Heart right ventricle (tissue), 16 donors: ENCODE measurements at places on chromosomes 5 and 9.

- DNase-seq = no peak
Measured at GRCh38 chr5:35956429-35956828, 18.0 kb upstream of the CAPSL start.

- no peak for DNase-seq
Measured at GRCh38 chr9:78954286-78954685, 617.5 kb upstream of the TLE4 start.

GRCh38 chr5:88275581-88275980 lies 6.9 kb upstream of the TMEM161B start:
- no peak for DNase-seq

DNA sequence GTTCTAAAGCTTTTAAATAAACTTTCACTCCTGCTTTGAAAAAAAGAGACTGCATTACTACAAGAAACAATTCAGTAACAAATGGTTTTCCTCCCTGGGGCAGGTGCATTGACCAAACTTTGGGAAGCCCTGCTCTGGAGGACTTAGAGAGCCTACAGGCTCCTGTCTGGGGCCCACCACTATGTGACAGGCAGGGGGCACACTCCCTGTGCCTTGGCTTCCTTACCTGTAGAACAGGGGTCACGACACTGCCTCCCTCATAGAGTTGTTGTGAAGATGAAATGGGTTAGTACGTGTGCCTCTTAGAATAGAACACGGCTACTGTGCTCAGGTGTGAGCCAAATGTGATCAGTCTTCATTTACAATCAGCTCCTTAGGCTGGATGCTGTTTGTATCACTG lies 130.1 kb downstream of the GPBP1 start:
- DNase-seq = no peak

DNA sequence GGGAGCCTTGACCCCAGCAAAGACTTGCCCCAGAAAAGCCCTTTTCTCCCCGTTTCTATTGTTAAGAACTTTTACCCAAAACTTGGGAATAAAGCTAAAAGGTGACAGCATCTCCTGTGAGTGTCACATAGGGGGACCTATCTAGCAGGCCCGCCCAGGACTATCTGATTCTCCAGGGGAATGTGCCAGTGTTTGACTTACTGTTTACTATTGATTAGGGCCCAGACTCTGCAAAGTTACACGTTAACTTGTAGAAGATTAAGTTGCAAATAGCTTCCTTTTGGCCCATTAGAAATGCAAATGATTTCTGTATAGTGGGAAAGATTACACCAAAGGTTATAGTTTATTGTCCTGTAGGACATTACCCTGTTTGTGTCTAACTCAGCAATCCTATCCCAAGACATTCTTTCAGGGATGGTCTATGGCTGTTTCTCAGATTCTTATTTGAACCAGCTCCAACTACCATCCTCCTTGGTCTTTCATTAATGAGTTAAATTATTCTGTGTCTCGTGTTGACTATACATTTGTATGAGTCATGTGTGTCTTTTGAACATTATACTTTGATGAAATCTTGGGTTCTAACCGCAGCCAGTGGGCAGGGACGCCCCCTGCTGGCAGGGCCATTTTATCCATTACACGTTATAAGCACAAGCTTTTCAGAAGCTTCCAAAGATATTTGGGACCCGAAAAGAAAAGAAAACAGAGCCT lies 60.7 kb downstream of the HRH2 start:
- peak; percentile 65 for DNase-seq

GRCh38 chr9:98317134-98317857 lies 61.8 kb upstream of the TBC1D2 start:
- DNase-seq = no peak

DNA sequence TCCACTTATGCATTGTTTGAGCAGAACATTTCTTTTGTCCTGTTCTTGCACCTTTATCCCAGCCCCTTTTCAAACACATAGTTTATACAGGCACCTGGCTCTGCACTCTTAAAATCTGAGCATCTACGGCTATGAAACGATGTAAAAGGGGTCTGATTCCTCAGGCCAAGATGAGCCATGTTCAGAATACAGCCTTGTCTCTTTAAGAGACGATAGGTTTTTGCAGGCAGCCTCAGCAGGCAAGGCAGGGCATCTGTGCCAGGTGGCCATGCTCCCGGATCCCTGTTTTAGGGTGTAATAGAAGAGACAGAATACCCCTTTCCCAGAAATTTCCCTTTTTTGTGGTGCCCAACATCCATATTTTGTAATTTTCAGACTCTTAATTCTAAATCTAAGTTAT lies 89.1 kb upstream of the NFIB start:
- DNase-seq = no peak

DNA sequence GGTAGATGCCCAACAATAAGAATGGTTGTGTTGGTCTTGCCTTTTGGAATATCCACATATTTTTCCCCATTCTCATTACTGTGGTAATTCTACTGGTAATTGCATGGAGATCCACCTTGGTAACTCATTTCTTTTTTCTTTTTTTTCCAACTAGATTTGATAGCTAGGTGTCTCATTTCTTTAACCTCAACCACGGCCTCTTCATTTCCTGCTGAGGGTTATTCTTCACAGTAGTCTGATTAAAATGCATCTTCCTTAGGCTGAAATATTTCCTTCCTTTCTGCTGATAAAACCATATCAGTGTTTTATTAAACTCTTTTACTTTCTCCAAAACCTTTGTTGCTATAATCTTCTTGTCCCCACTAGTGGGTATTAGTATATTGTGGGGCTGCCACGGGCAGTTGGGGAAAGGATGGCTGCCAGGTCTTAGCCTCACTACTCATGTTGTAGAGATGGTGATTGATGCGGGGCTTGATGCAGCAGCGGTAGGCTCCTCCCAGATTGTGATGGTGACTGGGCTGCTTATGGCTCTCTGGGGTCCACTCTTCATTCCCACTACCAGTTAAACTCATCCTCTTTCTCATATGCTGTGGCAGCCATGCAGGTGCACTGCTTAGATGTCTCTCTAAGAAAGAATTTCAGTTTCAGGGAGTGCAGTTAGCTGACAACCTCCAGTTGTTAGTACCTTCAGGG lies 35.9 kb downstream of the KIF2A start:
- DNase-seq = no peak
